ENCODE measurements at places on chromosomes 5 and 9.

GRCh38 chr5:105828821-105829220 is 1841.9 kb downstream of the EFNA5 start:
- no peak for DNase-seq

DNA sequence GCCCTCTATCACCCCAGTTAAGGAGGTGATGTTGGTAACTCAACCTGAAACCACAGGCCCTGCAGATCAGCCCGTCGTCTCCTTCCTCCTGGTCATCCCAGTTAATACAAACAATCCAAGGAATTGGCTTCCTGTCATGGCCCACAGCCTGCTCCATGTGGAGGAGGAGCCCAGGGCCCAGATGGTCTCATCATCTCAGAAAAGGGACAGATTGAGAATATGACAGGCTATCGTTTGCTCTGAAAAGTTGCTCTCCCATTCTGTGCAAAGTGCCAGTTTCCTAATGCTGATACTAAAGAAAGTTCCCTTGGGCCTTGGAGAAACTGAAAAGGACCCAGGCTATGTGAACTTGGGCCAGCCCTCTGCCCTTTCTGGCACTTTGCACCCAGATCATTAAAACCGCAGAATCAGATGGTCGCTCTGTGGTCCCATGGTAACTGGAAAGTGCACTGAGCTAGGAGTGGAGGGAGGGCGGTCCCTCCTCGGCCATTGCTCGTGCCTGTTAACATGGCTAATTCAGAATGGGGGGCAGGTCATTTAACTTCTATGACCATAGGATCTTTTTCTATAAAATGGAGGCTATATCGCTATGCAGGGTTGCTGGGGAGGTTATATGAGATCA is 675 bp upstream of the SPAAR start:
- no peak for DNase-seq

- no peak for DNase-seq
These were observed 189.4 kb downstream of the TENT4A start for GRCh38 chr5:6902597-6902996.

GRCh38 chr5:96807075-96807654 is 580 bp downstream of the ERAP1 start:
- no peak for DNase-seq
